Caki2 (cell line): ENCODE measurements at places on chromosomes 13 and 19.

DNA sequence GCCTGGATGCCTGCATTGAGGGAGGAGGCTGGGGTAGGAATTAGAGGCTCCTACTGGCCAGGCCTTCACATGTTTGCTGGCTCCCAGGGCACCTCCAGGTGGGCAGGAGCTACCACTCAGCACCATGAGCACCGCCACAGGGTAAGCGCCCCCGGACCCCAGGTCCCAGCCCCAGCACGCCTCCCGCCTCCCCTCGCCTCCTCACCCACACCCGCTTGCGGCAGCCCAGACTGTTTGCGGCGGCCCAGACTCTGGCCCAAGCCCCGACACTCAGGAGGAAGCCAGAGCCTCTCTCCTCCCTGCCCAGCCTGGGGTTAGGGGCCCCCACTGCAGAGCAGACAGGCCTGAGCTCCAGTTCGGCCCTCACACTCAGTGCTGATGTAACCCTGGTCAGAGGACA lies 652 bp downstream of the EPS8L1 start:
- DNase-seq: no peak

- DNase-seq: no peak
Measured at GRCh38 chr13:31588893-31589292, 150.4 kb upstream of the RXFP2 start.

DNA sequence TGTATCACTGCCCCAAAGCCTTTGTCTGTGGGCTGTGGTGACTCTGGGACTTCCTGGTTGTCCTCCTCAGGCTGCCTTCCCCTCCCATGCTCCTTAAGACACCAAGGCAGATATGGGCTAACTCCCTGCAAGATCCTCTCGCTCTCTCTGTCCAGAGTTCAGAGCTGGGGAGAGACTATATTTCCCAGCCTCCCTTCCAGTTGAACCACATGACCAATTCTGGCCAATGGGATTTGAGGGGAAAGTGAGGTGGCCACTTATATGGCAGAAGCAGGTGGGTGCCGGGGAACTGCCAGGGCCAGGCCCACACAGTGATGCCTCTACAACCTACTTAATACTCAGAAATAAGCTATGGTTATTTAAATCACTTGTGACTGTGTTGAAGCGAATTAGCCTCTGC lies 16.2 kb upstream of the ANGPTL8 start:
- DNase-seq: no peak

DNA sequence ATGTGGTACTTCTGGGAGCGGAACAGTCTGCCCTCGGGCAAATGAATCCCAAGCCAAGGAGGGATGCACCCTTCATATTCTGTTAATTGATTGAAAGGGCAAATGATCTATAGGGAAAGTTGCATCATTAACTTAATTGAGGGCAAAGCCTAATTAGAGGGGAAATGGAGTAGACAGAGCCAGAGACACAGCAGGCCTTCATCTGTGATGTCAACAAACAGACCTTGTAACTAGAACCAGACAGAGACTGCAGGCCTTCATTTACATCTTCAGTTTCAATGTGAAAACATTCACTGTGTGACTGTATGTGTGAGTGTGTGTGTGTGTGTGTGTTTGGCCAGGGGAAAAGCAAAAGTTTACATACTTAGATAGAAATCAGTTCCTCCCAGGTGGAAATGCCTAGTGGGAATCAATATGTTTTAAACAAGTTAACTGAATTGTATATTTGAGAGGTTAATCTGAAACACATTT lies 126.4 kb downstream of the SPRY2 start:
- no peak for DNase-seq

- DNase-seq: no peak
Measured at GRCh38 chr13:30133554-30133912, 173.8 kb downstream of the KATNAL1 start.

DNA sequence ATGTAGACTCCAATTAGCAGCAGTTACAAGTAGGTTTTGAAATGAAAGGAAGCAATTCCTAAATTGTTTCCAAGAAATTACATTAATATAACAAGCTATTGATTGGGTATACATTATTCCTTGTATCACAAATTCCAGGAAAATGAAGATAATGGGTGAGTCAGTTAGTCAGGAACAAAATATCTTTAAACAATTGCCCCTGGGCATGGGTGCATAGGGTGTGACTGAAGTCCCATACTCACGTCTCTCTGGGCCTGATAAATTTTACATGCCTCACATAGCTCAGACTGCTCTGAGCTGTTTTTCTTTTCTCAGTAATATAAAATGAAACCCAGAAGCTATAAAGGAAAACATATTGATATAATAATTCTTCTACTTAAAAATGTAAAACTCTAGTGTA lies 87.8 kb downstream of the FNDC3A start:
- no peak for DNase-seq

GRCh38 chr19:4197625-4198466 lies 15.4 kb downstream of the ANKRD24 start:
- DNase-seq: no peak

- no peak for DNase-seq
Measured at GRCh38 chr13:20219577-20219976, 12.5 kb downstream of the GJB6 start.

- DNase-seq: no peak
Measured at GRCh38 chr19:55858969-55859368, 22.6 kb downstream of the NLRP4 start.
